Right lung (tissue), 10 donors: ENCODE measurements at places on chromosomes 2 and 18. TPM values are rescaled to one million over a fixed set of nuclear protein-coding genes. Genes with fewer than 3 reads are reported as not detected.

Gene SCN7A
- 88.7 TPM for polyA plus RNA-seq

Gene CLIP4
- 6.8 TPM for polyA plus RNA-seq

Gene MAP2
- 10.4 TPM for polyA plus RNA-seq

Gene CIB4
- polyA plus RNA-seq = 1.3 TPM

Gene RTP5
- not detected for polyA plus RNA-seq

Gene ZCCHC2
- 11.4 TPM for polyA plus RNA-seq

Gene PLGLB2
- 1.9 TPM for polyA plus RNA-seq

Gene STK39
- 25.2 TPM for polyA plus RNA-seq

Gene SERPINB4
- polyA plus RNA-seq = not detected

Gene KIF1A
- polyA plus RNA-seq = 4.9 TPM

Gene EVX2
- polyA plus RNA-seq = not detected

Gene WIPF1
- 25.9 TPM for polyA plus RNA-seq

Gene RASGRP3
- polyA plus RNA-seq = 22.8 TPM

Gene MBD1
- polyA plus RNA-seq = 62.3 TPM

Gene ZDBF2
- polyA plus RNA-seq = 7.8 TPM

Gene AGXT
- 0.23 TPM for polyA plus RNA-seq

Gene C2orf92
- polyA plus RNA-seq = 20.9 TPM

Gene SEPTIN10
- 148 TPM for polyA plus RNA-seq

Gene COL6A3
- polyA plus RNA-seq = 679 TPM

Gene FTCDNL1
- 0.43 TPM for polyA plus RNA-seq

Gene GCG
- polyA plus RNA-seq = 1.3 TPM

Gene GALNT5
- polyA plus RNA-seq = 4.2 TPM

Gene COL4A3
- polyA plus RNA-seq = 12.2 TPM

Gene SH3RF3
- 8.4 TPM for polyA plus RNA-seq

Gene FBXO36
- polyA plus RNA-seq = 5.9 TPM

Gene RGPD3
- polyA plus RNA-seq = 0.61 TPM

Gene CAVIN2
- polyA plus RNA-seq = 104 TPM

Gene CTAGE1
- 0.08 TPM for polyA plus RNA-seq

Gene AQP12A
- polyA plus RNA-seq = not detected
